ENCODE measurements at places on chromosomes 5 and 9. TPM values are rescaled to one million over a fixed set of nuclear protein-coding genes. Genes with fewer than 3 reads are reported as not detected.
A peak's percentile ranks its signal among the peaks of the same experiment; 100 is the strongest.

DNA sequence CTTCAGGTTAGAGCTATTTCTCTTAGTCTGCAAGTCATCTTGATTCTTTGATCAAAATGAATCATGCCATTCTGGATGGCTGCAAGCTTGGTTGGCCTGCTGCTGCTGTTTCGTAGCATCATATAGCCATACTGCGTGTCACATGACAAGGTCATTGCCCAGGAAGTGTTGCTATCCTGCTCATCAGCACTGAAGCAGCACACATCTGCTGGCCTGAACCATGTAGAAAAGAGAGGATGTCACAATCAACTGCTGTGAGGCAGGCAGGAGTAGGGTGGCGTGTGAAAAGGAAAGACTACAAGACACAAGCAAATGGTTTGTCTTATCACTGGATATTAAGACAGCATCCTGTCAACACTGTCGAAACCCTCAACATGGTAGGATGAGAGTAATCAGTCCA lies 376.7 kb upstream of the RORB start:
- H3K4me3 ChIP-seq: no peak overlapping the region
- DNase-seq: no peak
- no peaks in the 10 kb centered on the region for H3K36me3 ChIP-seq
- no peaks in the 10 kb centered on the region for H3K27me3 ChIP-seq
- H3K4me1 ChIP-seq: 0 out of 2 replicates have a peak, but pooled peaks cover 2% of the 10 kb centered on the region
- H3K27ac ChIP-seq: no peak overlapping the region

GRCh38 chr5:152542741-152543140 lies 137.7 kb upstream of the NMUR2 start:
- DNase-seq: peak; percentile 68
- no peak overlapping the region for H3K27ac ChIP-seq
- H3K4me3 ChIP-seq: no peak overlapping the region
- H3K36me3 ChIP-seq: no peaks in the 10 kb centered on the region
- no peaks in the 10 kb centered on the region for H3K4me1 ChIP-seq

DNA sequence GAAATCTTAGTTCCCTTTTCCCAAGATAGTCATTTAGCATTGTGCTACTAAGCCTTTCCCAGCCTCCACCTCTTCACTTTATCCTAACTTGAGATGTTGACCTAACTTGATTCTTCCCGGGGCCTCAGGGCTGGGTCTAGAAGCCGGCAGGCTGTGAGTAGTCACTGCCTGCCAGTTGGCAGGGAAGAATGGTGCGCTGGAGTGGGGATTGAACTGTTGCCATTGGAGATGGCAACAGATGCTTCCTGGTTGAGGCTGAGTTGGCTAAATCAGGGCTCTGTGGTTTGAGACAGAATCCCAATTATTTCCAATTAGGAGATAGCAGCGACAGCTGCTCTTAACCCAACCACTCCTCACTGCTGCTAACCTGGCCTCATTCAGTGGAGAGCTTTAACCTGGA lies 343.1 kb downstream of the BRINP1 start:
- no peak for DNase-seq
- H3K36me3 ChIP-seq: no peaks in the 10 kb centered on the region
- no peaks in the 10 kb centered on the region for H3K27me3 ChIP-seq
- H3K27ac ChIP-seq: no peak overlapping the region

DNA sequence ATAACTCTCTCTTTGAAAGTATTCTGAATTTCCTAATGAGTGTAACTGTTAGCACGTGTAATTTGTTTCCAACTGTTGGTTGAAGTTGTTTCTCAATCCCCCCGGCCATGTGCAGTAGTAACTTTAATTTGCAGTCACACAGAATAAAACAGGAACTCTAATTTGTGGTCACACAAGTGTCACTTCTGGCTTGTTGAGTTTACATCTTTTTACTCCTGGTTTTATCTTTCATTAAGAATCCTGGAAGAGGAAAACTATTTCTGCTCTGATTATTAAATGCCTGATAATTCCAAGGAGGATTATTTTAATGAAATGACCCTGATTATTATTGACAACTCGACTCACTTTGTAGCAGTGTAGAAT lies 1.2 kb downstream of the SCAMP1 start:
- H3K27me3 ChIP-seq: no peaks in the 10 kb centered on the region
- peak overlapping the region; percentile 93 for H3K4me3 ChIP-seq
- H3K4me1 ChIP-seq: no peaks in the 10 kb centered on the region
- H3K27ac ChIP-seq: no peak overlapping the region
- DNase-seq: no peak

- no peak overlapping the region for H3K4me3 ChIP-seq
- peaks cover 17% of the 10 kb centered on the region for H3K4me1 ChIP-seq
- H3K27ac ChIP-seq: no peak overlapping the region
These were observed 15.5 kb downstream of the DAPK1 start for GRCh38 chr9:87513161-87513560.

SPOCK1 gene
- 10.9 TPM for total RNA-seq

DNA sequence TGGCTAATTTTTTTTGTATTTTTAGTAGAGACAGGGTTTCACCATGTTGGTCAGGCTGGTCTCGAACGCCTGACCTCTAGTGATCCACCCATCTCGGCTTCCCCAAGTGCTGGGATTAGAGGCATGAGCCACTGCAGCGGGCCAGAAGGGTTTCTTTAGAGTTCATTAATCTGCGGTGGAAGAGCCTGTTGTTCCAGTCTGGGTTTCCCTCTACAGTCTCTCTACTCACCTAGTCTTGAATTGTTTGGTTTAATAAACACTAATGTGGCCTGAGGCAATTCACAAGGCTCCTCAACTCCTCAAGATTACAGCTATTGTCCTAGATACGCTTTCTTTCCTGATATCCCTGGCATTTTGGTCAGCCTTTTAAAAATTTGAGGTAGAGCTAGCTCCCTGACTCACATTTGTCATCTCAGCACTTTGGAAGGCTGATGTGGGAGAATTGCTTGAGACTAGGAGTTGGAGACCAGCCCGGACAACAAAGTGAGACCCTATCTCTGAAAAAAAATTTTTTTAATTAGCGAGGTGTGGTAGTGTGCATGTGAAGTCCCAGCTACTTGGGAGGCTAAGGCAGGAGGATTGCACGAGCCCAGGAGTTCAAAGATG lies 4.6 kb upstream of the SAR1B start:
- no peaks in the 10 kb centered on the region for H3K4me1 ChIP-seq
- no peaks in the 10 kb centered on the region for H3K27me3 ChIP-seq

INSL6 gene
- not detected for total RNA-seq

- H3K27ac ChIP-seq: no peak overlapping the region
- H3K4me3 ChIP-seq: no peak overlapping the region
- no peak for DNase-seq
- no peaks in the 10 kb centered on the region for H3K36me3 ChIP-seq
These were observed 359.6 kb downstream of the EBF1 start for GRCh38 chr5:158739951-158740757.

IL7R gene
- total RNA-seq: not detected

PCDHB9 gene
- 2.6 TPM for total RNA-seq

DNA sequence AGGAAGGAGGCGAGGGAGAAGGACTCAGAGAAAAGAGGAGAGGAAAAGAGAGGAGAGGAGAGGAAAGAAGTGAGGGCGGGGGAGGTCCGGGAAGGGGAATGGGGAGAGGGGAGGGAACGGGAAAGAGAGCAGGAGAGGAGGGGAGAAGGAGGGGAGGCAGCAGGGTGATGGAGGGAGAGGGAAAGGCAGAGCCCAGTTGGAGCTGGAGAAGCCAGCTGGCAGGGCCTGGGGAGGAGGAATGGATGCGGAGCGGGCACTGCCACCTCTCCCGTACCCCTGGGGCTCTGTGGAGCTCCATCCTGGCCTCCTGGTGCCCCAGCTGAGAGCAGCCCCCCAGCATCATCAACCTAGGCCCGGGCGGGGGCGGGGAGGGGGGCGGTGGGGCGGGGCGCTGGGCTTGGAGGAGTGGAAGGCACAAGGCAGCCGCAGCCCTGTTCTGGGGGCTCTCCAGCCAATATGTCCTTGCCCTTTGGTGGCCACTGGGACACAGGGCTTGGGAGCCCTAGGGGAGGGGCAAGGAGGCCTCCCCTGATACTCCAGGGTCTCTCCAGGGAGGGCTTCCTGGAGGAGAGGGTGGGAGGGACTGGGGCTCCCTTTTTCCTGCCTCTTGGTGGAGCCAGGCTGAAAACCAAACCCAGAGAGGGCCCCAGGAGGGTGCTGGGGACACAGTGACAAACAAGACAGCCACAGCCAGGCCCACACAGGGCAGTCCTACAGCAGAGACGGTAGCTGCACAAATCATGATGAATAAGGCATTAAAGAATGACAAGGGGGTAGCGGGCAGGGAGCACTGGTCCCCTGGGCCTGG lies 123.7 kb downstream of the C9orf50 start:
- H3K36me3 ChIP-seq: no peaks in the 10 kb centered on the region
- H3K4me3 ChIP-seq: peak overlapping the region; percentile 70
- peaks cover 5% of the 10 kb centered on the region for H3K27me3 ChIP-seq

DNA sequence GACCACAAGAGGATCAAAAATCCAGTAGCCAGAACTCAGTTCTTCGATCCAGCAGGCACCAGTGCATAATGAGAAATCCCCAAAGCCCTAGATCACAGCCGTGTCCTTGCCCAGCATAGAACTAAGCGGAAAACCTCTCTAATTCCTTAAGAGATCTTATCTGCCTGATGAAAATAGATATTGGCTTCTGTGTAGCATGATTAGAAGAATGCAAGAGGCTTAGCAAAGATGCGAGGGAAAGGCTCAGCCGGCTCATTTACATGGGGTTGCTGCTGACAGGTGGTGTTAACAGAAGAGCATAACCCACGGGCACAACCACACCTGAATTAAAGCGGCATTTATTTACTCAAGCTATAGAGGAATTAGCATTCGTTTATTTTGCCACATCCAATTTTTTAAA lies 400.0 kb upstream of the ADAMTS16 start:
- no peak overlapping the region for H3K27ac ChIP-seq
- H3K4me1 ChIP-seq: no peaks in the 10 kb centered on the region
- no peaks in the 10 kb centered on the region for H3K27me3 ChIP-seq
- no peak for DNase-seq

OLFM1 gene
- total RNA-seq: 36.8 TPM

DNA sequence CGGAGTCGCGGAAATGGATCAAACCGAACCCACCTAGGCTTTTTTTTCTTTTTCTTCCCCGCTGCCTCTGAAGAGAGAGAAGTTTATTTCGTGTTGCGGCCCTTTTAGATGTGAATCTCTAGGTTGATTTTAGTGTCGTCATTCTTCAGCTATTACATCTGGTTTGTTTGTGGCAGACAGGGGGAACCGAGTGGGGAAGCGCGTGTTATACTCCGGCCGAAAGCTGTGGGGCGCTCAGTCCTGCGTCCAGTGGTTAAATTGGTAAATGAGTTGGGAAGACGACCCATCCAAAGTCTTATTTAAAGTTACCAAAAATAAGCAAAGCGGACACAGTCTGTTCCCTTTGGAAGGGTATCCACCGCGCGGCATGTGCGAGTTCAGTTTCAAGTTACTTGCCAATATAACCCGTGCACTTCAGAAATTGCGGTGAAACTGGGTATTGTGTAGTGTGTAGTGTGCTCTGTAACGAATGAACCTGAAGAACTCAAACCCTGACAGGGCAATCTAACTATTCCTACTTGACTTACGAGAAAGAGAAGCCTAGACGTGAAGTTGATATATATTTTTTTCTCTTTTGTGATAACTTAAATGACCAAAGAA lies 1.3 kb downstream of the MAN2A1 start:
- H3K27ac ChIP-seq: no peak overlapping the region
- H3K4me3 ChIP-seq: peak overlapping the region; percentile 97
- peaks cover 6% of the 10 kb centered on the region for H3K4me1 ChIP-seq
- peaks cover 11% of the 10 kb centered on the region for H3K36me3 ChIP-seq
- no peaks in the 10 kb centered on the region for H3K27me3 ChIP-seq

PGM5 gene
- not detected for total RNA-seq

DNA sequence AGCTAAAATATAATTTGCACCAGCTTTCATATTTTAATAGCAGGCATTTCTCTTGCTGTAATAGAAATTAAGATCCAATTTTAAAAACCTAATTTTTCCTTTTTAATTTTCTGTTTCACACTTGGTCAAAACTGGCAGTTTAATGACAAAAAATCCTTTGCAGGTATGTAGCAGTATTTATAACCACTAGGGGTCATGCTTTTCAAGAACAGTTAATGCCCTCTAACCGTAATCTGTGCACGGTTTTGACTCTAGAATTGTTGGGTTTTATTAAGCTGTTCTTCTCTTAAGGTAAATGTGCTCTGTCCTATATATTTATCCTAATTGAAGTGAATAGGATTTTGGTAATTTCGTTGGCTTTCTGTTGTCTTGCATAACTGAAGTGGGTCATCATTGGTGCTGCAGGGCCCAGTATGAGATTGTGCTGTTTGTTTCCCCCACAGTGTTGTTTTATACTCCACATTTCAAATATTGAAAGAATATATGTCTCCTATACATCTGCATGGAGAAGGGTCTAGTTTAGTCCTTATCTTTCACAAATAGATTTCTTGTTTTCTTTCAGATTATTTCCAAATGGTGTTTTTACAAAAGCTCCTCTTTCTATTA lies 107.4 kb downstream of the SCAMP1 start:
- H3K36me3 ChIP-seq: no peaks in the 10 kb centered on the region
- H3K4me3 ChIP-seq: no peak overlapping the region
- H3K27me3 ChIP-seq: no peaks in the 10 kb centered on the region

DNA sequence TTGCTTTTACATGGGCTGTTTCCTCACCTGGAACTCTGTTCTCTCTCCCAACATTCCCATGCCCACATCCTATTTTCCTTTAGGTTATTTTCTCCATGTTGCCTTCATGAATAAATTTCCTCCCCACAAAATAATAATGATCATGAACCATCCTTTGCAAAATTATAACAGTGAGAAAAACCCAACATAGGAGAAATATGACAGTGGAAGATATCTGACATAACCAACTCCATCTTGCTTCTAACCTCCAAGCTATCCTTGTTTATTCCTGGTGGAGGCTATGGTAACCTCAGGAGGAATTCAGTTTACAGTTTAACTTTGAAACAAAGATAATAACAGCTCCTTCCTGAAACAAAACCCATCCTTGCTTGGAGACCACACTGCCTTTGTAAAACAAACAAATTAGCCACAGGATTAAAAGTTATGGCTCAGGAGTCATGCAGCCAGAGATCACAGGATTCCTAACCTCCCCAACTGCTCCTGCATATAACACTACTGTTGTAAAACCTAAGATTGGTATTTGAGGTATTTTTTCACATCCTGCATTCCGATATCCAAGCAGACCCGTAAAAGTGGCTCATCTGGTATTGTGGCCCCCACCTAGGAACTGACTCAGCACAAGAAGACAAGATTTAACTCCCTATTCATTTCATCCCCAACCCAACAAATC lies 212.4 kb downstream of the TRIM32 start:
- H3K4me1 ChIP-seq: no peaks in the 10 kb centered on the region
- no peaks in the 10 kb centered on the region for H3K36me3 ChIP-seq
- DNase-seq: no peak
- peak overlapping the region; percentile 3 for H3K4me3 ChIP-seq

C9 gene
- not detected for total RNA-seq

- no peaks in the 10 kb centered on the region for H3K27me3 ChIP-seq
- no peaks in the 10 kb centered on the region for H3K4me1 ChIP-seq
- DNase-seq: no peak
- H3K36me3 ChIP-seq: no peaks in the 10 kb centered on the region
- no peak overlapping the region for H3K4me3 ChIP-seq
These were observed 561.4 kb downstream of the CAAP1 start for GRCh38 chr9:26331223-26331622.

- no peak overlapping the region for H3K4me3 ChIP-seq
- H3K27me3 ChIP-seq: no peaks in the 10 kb centered on the region
- no peak overlapping the region for H3K27ac ChIP-seq
- no peaks in the 10 kb centered on the region for H3K4me1 ChIP-seq
- no peak for DNase-seq
These were observed 592.3 kb downstream of the MAT2B start for GRCh38 chr5:164097749-164098148.

All from H9 (cell line).